ENCODE measurements at places on chromosomes 2 and 18. TPM values are rescaled to one million over a fixed set of nuclear protein-coding genes. Genes with fewer than 3 reads are reported as not detected.

DNA sequence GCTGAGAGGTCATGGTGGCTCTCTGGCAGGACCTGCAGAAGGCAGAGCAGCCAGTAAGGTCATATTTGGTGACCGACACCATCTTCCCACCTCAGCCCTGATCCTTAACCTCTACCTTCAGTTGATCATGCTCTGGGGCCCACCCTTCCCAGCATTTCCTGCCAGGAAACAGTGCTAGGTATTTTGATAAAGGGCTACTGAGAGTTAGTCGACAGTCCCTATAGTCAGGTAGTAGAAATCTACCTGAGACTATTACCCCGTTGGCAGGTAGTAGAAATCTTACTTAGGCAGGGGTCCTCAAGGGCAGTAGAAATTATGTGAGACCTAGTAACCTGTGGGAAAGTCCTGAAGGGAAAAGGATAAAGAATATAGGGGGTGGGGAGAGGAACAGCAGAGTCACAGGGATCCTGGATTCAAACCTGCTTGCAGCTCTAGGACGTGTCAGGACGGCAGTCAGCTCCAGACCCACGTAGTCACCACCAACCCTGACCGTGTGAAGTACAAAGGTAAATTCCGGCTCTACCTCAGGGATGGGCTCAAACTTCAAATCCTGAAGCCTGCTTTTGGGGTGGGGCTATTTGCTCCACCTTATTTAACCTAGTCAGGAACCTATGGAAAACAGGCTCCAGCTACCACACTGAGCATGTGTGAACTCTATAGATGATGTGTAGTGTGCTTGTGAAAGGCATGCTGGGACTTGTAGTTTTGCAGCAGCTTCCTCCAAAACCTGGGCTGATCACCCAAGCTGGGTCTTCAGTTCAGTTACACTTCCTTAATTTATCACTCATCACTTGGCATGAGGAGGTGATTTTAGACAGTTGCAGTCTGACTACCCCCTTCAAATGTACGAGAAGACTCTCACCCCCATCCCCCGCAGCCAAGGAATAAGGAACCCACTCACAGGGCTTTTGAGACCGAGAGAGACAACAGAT lies at the start of gene DQX1:
TSS of gene DQX1 (minus strand) at position 515 of the 932 bp plus-strand sequence. CDS start at position 13, 502 bp downstream.
- no peak for DNase-seq

DNA sequence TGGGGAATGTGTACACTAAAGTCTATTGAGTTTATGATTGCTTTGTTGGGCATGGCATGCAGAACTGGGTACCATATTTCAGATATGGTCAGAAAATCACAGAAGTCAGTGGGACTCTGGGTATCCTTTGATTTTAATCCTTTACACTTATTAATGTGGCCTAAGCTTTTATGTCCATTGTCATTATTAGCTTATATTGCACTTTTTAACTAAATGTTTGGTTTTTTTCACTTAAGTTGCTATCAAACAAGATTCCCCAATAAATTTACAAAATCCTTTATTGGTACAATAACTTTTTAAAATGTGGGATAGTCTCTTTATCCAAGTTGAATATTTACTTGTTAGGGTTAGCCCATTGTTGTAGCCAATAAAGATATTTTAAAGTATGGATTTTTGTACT lies 234.1 kb upstream of the NRP2 start:
- DNase-seq = no peak

- no peak for DNase-seq
Measured at GRCh38 chr2:12091201-12091806, 344.9 kb downstream of the LPIN1 start.

GRCh38 chr2:131584940-131585339 lies 57.3 kb downstream of the CCDC74A start:
- no peak for DNase-seq

DNA sequence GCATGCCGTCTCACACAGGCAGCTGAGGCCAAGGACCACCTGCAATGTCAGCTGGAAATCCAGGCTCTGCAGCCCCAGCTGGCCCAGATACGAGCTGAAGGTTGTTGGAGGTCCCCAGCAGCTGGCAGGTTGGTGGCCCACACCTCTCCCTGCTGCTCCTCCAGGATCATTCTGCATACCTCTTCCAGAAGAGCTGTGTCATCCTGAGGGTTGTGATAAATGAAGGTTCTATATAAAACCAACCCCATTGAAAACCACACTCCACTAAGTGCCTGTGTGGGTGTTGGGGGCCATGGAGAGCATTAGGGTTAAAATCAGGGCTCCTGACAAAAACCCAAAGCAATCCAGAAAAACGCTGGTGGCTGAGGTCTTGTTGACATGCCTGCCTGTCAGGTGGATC lies 50.4 kb downstream of the C1QL2 start:
- DNase-seq = no peak

The DOCK10 gene
- total RNA-seq = 3.0 TPM

The UGT1A5 gene
- not detected for total RNA-seq

The C2orf81 gene
- total RNA-seq = 1.2 TPM

The TUBA3D gene
- total RNA-seq = 9.1 TPM

The SIGLEC15 gene
- not detected for total RNA-seq

The IL1RN gene
- total RNA-seq = not detected

Measured in heart right ventricle (tissue), 16 donors.